ENCODE measurements at places on chromosomes 13 and 19. TPM values are rescaled to one million over a fixed set of nuclear protein-coding genes. Genes with fewer than 3 reads are reported as not detected.

GRCh38 chr13:26991508-26992181, 180.0 kb downstream of the USP12 start:
- no peak for DNase-seq

- no peak for DNase-seq
Measured at GRCh38 chr13:78460176-78460575, 143.2 kb downstream of the POU4F1 start.

GRCh38 chr13:73767191-73767741, 366.9 kb downstream of the KLF12 start:
- no peak for DNase-seq

Gene ADAT3
- 13.3 TPM for total RNA-seq

Gene CEACAM1
- total RNA-seq, result 2.8 TPM

Gene PSMD8
- 133 TPM for total RNA-seq
